Kidney epithelial cell (primary cell): ENCODE measurements at places on chromosomes 6 and 20. TPM values are rescaled to one million over a fixed set of nuclear protein-coding genes. Genes with fewer than 3 reads are reported as not detected.

DNA sequence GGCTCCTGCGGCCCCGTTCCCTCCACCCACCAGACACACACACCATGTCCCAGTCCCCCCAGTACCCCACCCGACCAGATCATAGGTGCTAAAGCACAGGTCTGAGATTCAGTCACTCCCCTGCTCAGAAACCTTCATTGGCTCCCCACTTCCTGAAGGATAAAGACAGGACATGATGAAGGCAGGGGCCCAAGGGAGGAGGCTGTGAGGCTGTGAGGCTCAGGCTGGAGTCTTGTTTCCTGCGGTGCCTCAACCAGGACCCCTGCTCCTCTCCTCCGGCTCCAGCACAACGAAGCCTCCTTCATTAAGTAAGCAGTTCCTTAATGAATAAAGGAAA, 81.1 kb downstream of the NCR2 start:
- no peak for DNase-seq

- no peak for DNase-seq
Observed at GRCh38 chr6:96302991-96303390, 218.6 kb upstream of the UFL1 start.

- DNase-seq, result no peak
Observed at GRCh38 chr6:148465670-148466069, 123.0 kb downstream of the SASH1 start.

- DNase-seq, result no peak
Observed at GRCh38 chr6:37074053-37074827, 68.8 kb downstream of the FGD2 start.

The RCAN2 gene
- total RNA-seq, result 5.6 and 6.2 TPM in 2 replicates
